Stomach (tissue), 19 donors: ENCODE measurements at places on chromosomes 6 and 20. TPM values are rescaled to one million over a fixed set of nuclear protein-coding genes. Genes with fewer than 3 reads are reported as not detected.
A peak's percentile ranks its signal among the peaks of the same experiment; 100 is the strongest.

GRCh38 chr6:27505209-27506027 lies 32.5 kb upstream of the ZNF184 start:
- peak; percentile 48 for DNase-seq
- peaks cover 15% of the 10 kb centered on the region for H3K27me3 ChIP-seq
- no peaks in the 10 kb centered on the region for H3K36me3 ChIP-seq
- no peak overlapping the region for H3K4me3 ChIP-seq
- no peak overlapping the region for H3K27ac ChIP-seq

GRCh38 chr6:143128681-143129015 lies 68.0 kb downstream of the AIG1 start:
- no peaks in the 10 kb centered on the region for H3K4me1 ChIP-seq
- no peaks in the 10 kb centered on the region for H3K36me3 ChIP-seq
- H3K4me3 ChIP-seq: no peak overlapping the region
- no peak for DNase-seq
- no peaks in the 10 kb centered on the region for H3K27me3 ChIP-seq

DNA sequence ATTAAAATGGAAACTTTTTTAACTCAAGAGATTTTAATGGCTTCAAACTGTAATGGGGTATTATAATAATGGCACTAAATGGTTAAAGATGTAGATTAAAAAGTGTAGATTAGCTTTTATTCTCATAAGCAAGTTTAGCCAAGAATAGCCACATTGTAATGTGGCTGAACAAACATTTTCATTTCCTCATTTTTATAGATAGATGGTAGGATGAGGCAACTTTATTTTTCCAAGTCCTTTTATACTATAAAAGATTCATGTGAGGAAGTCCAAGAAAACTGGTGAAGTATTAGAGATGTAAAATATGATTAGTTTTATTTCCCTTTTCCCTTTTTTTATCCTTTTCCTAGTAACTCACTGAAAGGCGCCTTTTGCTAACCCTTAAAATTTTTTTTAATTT lies 88.8 kb downstream of the ATRN start:
- H3K4me3 ChIP-seq: no peak overlapping the region
- DNase-seq: no peak
- peaks cover 30% of the 10 kb centered on the region for H3K36me3 ChIP-seq
- no peaks in the 10 kb centered on the region for H3K27me3 ChIP-seq

Gene SLC24A3
- total RNA-seq: 5.3 TPM

Gene MACROD2
- not detected for total RNA-seq

DNA sequence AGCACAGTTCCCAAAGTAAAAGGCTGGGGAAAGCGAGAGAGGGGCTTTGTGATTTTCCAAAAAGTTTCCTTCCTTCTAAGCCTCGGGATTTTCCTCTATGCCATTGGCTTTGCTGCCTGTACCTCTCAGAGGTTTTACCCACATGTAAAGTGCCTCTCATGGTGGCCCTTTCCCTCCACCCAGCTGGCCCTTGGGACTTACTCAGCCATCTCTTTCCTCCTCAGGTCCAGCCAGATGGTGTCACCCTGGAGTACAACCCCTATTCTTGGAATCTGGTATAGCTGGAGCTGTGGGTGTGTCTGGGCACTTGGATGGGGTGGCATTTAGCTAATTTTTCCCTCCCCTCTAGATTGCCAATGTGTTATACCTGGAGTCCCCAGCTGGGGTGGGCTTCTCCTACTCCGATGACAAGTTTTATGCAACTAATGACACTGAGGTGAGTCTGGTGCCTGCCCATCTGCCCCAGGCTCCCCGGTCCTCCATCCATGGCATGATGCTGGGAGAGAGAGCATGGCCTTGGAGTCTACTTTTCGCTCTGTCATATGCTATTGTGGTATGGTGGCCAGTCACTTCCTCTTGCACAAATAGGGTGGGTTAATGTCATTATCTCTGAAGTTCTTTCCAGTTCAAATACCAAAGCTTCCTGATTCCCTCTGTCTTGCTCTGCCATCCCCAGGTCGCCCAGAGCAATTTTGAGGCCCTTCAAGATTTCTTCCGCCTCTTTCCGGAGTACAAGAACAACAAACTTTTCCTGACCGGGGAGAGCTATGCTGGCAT lies 1.1 kb downstream of the CTSA start:
- no peak overlapping the region for H3K27ac ChIP-seq
- H3K4me3 ChIP-seq: peak overlapping the region; percentile 68
- no peaks in the 10 kb centered on the region for H3K27me3 ChIP-seq
- DNase-seq: peak; percentile 41

GRCh38 chr6:90103056-90103800 lies 193.4 kb downstream of the BACH2 start:
- no peaks in the 10 kb centered on the region for H3K4me1 ChIP-seq
- no peak overlapping the region for H3K27ac ChIP-seq
- no peak for DNase-seq
- no peaks in the 10 kb centered on the region for H3K36me3 ChIP-seq

Gene SPATS1
- total RNA-seq: not detected

GRCh38 chr6:72414657-72415056 lies 207.2 kb upstream of the KCNQ5 start:
- no peak overlapping the region for H3K4me3 ChIP-seq
- DNase-seq: no peak
- H3K4me1 ChIP-seq: no peaks in the 10 kb centered on the region
- no peaks in the 10 kb centered on the region for H3K36me3 ChIP-seq

Gene SIRPD
- total RNA-seq: not detected

DNA sequence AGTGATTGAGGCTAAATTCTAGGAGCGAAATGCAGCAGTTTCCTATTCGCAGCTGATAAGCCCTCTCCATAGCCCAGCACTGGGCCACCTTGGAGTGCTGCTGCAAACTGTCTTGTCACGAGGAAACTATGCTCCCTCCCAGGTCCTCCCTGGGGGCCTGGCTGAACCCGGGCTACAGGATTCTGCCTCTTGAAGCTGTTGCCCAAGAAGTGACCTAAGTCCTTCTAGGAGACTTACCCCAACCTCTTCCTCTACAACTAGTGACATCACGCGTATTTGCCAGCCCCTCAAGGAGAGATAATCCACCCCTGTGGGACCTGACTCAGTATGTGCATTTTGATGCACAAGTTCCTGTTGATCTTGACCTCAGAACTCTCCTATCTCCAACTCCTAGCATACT lies 26.5 kb upstream of the ZFAND3 start:
- no peaks in the 10 kb centered on the region for H3K27me3 ChIP-seq
- no peaks in the 10 kb centered on the region for H3K36me3 ChIP-seq
- H3K4me1 ChIP-seq: peaks cover 10% of the 10 kb centered on the region
- H3K4me3 ChIP-seq: no peak overlapping the region
- no peak overlapping the region for H3K27ac ChIP-seq

GRCh38 chr6:149861603-149862423 lies 2.3 kb downstream of the LRP11 start:
- no peaks in the 10 kb centered on the region for H3K27me3 ChIP-seq
- H3K4me1 ChIP-seq: peaks cover 63% of the 10 kb centered on the region
- DNase-seq: no peak
- H3K27ac ChIP-seq: peak overlapping the region; percentile 97

Gene CD93
- total RNA-seq: 63.5 TPM

DNA sequence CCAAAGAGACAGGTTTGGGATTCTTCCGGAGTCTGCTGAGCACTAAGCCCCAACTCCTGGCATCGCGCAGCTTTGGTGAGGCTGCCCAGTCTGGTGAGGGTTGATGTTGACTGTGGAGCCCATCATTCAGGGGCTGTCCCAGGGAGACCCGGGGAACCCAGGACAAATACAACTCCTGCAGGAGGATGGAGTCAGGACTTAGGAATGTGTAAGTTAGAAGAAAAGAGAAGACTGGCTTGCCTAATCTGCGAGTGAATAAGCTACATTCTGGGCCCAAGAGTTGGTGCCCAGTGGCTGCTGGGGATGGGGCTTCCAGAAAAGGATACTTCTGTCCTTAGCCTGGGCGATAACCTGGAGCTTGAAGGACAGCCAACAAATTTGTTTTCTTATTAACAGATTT lies 47.9 kb downstream of the STK35 start:
- H3K27me3 ChIP-seq: no peaks in the 10 kb centered on the region
- no peak overlapping the region for H3K27ac ChIP-seq
- DNase-seq: no peak
- H3K4me1 ChIP-seq: peaks cover 24% of the 10 kb centered on the region
- no peak overlapping the region for H3K4me3 ChIP-seq

- H3K27me3 ChIP-seq: no peaks in the 10 kb centered on the region
- DNase-seq: no peak
- no peak overlapping the region for H3K27ac ChIP-seq
- peaks cover 88% of the 10 kb centered on the region for H3K4me1 ChIP-seq
These were observed 9.5 kb downstream of the PXDC1 start for GRCh38 chr6:3742076-3742425.

DNA sequence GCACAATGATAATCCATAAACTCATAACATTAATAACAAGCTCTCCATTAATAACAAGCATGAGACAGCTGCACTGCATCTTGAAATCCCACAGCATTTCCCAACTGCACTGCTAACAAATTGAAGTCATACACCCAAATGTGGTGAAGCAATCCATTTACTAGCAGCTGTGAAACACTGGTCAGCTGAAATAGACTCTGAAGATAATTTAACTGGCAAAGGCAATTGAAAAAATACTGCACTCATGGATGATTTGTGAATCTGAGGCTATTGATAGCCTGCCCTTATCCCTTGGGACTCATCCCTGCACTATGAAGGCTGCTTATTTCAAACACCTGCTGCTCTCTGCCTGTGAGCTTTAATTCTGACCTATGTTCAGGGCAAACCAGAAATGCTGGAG lies 49.1 kb upstream of the PLCB1 start:
- H3K36me3 ChIP-seq: no peaks in the 10 kb centered on the region
- no peak overlapping the region for H3K4me3 ChIP-seq
- no peaks in the 10 kb centered on the region for H3K27me3 ChIP-seq
- no peak overlapping the region for H3K27ac ChIP-seq
- no peak for DNase-seq
